ENCODE measurements at places on chromosomes 3 and 15.
A peak's percentile ranks its signal among the peaks of the same experiment; 100 is the strongest.

- peak; percentile 40 for DNase-seq
Observed at GRCh38 chr3:58009026-58009748, 965 bp downstream of the FLNB start.

- DNase-seq: no peak
Observed at GRCh38 chr15:90367576-90367975, 15.5 kb downstream of the ZNF774 start.

GRCh38 chr15:70492240-70493177 lies 270.8 kb downstream of the UACA start:
- no peak for DNase-seq

DNA sequence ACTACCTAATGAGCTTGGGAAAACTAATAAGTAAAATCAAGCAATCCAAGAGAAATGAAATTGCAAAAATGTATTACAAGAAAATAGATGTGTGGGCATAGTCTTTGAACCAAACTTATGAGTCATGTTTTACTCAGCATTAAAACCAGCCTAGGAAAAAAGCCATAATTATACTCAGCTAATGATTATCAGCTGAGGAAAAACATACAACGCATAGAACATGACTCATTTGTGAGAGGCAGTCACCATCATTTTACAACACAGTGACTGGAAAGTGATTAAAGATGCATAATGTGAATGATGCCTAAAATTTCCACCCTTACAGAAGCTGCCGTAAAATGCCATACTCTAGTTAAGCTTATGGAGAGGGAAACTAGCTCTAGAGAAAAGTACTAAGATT lies 238.0 kb upstream of the EOMES start:
- no peak for DNase-seq

DNA sequence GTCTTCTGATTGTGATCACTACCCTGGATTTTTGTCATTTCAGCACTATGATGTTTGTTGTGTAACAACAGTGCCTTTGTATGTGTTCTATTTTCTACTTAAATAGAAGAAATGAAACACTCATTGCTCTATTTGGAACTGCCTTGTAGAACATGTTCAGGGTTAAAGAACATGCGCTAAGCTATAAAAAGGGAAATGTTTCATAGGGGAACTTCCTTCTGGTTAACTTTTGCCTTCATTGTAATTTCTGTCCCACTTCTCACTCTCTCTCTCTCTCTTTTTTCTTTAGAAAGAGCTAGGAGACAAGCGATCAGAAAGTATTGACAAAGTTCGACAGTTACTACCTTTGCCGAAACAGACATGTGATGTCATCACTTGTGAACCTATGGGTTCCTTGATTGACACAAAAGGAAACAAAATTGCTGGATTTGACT lies at the start of gene P2RY12:
P2RY12 (minus strand) TSS at position 13 of the 434 bp plus-strand sequence. CDS start 45,908 bp downstream, outside the sequence.
- no peak for DNase-seq

DNA sequence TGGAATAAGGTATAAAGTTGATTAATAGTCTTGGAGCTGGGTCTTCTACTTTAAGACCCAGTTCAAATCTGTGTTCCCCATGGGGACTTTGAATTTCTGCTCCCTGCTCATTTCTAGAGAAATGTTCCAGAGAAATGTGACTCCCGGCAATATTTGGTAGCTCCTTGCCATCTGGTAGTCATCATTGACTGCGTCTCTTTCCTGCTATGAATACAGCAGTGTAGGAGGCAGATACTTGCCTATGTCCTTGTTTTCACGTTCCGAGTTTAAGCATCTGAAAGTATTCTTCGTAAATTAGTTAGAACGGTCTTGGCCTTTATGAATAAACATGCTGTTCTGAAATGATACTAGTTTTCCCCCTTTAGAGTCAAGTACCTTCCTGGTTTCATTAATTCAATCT lies 352.9 kb downstream of the PTPRG start:
- no peak for DNase-seq

DNA sequence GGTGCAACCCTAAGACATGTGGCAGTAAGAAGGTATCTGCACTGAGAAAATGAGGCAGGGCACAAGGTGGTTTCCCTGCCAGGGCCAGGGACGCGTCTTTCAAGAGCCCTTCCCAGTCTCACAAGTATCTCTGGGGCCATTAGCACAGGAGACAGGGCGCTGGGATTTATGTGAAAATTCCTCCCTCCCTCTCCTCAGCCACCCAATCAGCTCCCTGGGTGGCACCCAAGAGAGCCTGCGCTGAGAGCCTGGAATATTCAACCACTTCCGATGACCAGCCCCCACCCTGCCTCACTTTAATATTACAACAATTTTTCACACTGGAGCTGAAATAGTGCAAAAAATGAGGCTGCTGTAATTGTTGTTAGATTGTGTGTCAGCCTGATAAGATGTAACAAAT lies 26.1 kb downstream of the SEC61A1 start:
- DNase-seq: no peak

DNA sequence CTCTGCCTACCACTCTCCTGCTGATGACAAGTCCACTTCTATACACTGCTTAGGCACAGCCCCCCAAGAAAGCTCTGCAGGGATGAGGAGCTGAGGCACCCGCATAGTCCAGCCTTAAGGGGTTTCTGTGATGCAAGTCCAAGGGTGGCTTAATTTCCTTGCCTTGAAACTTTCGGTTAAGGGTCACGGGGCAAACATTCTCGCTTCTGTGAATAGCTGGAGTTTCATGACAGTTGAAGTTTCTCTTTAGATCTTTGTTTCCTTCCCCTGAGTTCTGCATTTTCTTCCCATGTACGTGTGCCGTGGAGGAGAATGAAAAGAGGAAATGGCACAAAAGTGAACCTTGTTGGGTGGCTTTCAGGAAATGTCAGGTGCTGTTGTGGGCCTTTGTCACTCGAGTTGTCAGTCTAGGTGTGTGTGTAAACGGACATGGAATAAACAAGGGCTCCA lies 7.0 kb downstream of the GPR160 start:
- no peak for DNase-seq

GRCh38 chr15:72099155-72099554 lies 18.8 kb downstream of the MYO9A start:
- DNase-seq: no peak

DNA sequence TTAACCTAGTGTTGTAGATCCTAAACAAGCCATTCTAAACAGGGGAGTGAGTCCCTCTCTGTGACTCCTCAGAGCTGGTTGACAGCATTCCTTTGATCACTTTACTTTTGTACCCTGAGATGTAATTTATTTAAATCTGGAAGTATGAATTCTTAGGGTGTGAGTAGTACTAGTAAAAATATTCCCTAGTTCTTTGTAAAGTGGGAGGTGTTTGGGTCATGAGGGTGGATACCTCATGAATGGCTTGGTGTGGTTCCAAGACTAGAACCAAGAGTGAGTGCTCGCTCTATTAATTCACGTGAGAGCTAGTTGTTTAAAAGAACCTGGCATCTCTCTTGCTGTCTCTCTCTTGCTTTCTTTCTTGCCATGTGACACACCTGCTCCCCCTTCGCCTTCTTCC lies 223.7 kb downstream of the SQOR start:
- DNase-seq: no peak

- DNase-seq: no peak
Observed at GRCh38 chr3:56375654-56376053, 92.6 kb downstream of the ERC2 start.

- DNase-seq: no peak
Observed at GRCh38 chr3:18134386-18135059, 290.6 kb downstream of the SATB1 start.

- peak; percentile 53 for DNase-seq
Observed at GRCh38 chr15:64527263-64527984, 67.0 kb downstream of the ZNF609 start.

- no peak for DNase-seq
Observed at GRCh38 chr3:141386611-141387111, 18.4 kb downstream of the ZBTB38 start.

DNA sequence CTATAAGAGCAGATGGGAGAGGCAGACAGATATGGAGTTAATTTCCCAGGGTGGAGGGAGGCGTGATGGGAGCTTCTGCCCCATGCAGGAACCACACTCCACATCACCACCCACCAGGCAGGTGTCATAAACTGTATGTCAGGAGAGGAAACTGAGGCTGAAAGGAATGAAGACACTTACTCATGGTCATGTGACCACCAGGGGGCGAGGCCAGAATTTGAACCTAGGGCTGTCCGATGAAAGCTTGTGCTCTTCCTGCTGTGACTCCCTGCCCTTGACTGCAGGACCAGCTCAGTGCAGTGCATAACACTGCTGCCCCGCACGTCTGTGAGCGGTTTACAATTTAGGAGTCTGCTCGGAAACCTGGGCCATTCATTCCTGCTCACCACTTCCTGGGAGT lies 28.8 kb downstream of the NUP210 start:
- DNase-seq: no peak

GRCh38 chr15:92751528-92751927 lies 96.0 kb upstream of the FAM174B start:
- no peak for DNase-seq

DNA sequence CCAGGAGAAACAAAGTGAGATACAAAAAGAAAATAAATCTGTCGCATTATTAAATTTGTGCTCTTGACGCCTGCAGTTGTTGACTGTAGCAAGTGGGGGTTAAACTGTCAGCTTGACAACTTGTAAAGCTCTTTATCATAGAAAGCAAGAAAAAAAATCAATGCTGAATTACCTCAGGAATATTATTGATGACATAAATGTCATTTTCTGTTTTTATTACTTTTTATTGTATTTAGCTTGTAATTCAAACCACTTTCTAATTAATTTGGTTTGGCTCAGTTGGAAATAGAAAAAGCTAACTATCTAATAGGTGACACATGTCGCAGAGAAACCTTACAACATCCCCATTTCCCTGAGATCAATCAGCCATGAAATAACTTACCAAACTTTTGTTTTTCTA lies 195.3 kb downstream of the CDIN1 start:
- DNase-seq: no peak

DNA sequence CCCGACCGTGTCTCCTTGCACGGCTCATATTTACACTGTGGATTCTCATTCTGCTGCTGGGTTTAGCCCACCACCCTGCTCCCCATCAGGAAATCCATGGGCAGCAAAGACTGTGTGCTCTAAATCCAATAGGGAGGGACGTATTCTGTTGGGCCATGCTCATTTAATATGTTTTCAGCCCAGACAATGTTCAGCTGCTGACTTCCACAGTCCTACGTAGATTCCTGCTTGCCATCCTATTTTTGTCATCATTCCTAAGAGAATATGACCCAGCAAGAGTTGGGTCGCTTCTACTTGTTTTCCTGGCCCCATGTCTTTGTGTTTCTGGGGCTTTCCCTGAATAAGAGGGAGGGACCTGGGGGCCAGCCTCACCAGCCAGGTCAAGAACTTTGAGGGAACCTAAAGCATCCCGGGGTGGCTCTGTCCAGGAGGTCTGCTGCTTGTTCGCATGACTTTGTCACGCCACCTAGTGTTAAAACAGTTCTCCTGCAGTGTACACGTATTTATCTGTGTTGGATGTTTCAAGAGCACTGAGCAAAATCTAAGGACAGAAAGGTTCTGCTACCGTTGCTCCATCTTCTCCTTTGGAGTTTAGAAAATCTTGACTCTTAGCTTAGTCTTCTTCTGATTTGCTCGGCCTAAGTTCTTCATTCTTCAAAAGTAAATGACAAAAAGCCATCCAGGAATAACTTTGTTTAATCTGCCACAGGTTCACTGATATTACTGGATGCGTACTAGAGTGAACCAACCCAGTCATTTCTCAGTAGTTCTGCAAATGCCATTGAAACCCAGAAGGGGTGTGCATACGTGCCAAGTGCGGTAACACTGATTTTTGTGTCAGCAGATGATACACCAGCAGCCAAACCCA lies 79.8 kb upstream of the NR2E3 start:
- DNase-seq: peak; percentile 60

- no peak for DNase-seq
Observed at GRCh38 chr15:54208786-54209185, 230.5 kb downstream of the UNC13C start.

GRCh38 chr15:27538325-27538724 lies 560.8 kb downstream of the OCA2 start:
- no peak for DNase-seq

DNA sequence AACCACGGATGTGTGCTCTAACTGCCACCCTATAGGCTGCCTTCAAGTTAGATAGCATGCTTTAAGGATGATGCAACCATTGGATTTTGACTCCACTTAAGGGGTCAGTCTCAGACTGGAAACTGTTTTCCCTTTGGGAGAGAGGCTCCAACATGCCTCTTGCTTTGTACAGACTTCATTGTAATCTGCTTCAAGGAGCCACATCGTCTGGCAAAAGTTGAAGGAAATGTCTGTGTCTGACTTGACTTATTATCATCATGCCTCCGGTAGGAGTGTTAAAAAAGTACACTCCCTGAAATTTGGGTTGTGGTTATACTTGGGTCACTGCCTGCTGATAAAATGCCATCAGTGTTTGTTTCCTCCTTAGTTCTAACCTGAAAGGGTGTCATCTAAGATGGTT lies 245.4 kb upstream of the CDIN1 start:
- DNase-seq: peak; percentile 26

- peak; percentile 90 for DNase-seq
Observed at GRCh38 chr15:91855684-91856489, 2.4 kb downstream of the SLCO3A1 start.

GRCh38 chr3:149042789-149043386 lies 43.4 kb downstream of the HLTF start:
- DNase-seq: no peak

- peak; percentile 63 for DNase-seq
Observed at GRCh38 chr3:33915796-33916546, 117.5 kb downstream of the PDCD6IP start.

DNA sequence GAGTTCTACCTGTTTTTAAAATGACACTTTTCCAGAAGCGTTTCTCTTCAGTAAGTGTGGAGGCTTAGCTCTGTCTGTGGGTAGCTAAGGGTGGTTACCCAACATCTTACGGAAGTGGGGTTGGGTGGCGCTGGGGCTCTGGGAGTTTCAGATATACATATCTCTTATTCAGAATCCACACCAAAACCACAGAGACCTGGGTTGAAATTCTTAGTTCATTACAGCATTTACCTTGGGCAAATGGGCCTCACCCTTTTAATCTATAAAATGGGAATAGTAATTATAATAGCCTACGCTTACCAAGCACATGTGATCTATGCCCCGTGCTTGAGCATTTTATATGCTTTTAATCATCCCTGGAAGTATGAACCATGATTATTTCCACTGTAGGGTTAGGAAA lies 9.4 kb downstream of the PTPRG start:
- no peak for DNase-seq

Data from mesendoderm (in vitro differentiated cells).